Stimulated activated CD4-positive, alpha-beta T cell treated with anti-CD3 and anti-CD28 coated beads, Interleukin-15, amount 100 ng/mL, for 48 hours (primary cell): ENCODE measurements at places on chromosomes 7 and 10.
A peak's percentile ranks its signal among the peaks of the same experiment; 100 is the strongest.

GRCh38 chr10:75102830-75103673, 8.4 kb upstream of the SAMD8 start:
- DNase-seq: no peak

DNA sequence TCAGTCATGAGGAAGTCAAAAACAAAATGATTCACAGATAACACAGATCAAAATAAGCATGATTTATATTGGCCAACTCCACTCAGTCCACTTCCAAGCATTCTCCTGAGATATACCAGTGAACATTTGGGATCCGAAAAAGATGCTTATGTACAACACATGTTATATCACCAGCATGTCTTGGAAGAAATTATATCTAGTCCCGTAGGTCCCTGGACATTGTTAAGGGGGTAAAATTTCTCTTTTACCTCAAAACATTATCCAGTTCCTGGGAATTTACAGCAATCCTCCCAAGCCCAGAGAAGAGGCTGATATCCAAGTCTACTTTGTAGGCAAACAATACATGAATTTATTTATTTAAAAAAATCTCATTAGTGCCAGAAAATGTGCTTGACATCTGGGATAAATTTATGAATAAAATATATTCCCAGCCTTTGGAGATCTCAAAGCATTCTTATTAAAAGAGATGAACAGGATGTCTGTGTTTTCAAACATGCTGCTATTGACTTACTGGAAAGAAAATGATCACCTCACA, 582.2 kb upstream of the ZWINT start:
- DNase-seq: no peak

DNA sequence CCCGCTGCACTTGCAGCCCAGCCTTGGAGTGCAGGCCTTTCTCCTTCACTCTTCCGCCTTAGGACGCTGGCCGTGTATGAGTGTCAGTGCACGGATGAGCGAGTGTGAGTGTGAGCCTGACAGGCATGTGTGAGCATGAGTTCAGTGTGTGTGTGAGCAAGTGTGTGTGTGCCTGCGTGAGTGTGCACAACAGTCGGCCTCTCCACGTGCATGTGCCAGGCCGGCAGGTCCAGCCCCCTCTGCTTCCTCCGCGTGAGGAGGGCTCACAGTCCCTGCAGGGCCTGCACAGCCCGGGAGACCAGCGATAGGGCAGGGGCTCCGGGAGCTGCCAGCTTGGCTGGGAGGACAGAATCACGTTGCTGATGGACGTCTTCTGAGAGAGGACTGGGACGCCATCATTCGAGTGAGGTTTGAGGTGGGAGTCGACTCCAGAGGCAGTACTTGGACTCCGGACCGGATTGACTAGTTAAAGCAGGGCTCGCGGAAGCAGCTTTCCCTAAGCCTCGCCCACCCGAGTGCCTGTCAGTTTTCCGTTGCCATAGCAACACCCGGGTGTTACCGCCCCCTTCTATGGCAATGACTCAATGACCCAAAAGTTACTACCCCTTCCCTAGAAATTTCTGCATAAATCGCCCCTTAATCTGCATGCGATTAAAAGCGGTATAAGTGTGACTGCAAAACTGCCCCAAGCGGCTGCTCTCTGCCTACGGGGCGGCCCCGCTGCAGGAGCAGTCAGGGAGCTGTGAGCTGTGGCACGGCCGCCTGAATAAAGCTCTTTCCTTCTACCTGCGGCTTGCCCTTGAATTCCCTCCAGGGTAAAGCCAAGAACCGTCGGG, 19.6 kb upstream of the CFAP46 start:
- DNase-seq: peak; percentile 76

- DNase-seq: peak; percentile 33
These were observed 24.0 kb upstream of the PAPSS2 start for GRCh38 chr10:87635498-87636312.

- DNase-seq: no peak
These were observed 625 bp downstream of the GIMAP2 start for GRCh38 chr7:150686030-150686631.

- no peak for DNase-seq
These were observed 72.2 kb upstream of the TMEM140 start for GRCh38 chr7:135075716-135076115.
